Karpas-422 (cell line): ENCODE measurements at places on chromosomes 5 and 9.

DNA sequence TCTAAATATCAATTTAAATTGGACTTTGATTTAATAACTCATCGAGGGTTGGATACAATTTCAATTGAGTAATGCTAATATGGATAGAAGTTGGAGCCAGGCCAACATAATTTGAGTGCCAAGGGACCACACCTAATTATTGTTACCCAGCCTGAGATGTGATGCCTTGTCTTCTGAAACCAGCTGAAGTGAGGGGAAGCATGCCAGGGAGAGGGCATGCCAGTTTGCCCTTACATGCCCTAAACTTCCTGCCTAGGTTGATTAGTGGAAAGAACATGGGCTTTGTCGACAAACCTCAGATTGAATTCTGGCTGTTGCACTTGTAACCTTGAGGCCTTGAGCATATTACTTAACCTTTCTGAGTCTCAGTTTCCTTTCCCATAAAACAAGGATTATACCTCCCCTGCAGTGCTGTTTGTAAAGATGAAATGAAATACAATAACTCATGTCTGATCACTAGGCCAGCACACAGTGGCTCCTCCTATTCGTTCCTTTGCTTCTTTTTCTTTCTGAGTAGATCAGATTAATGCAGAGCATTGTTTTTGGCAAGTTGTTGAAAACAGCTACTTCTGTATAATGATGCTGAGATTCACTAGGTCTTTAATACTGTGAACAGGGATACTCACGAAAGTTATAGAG, 412.8 kb downstream of the TLE4 start:
- no peak for DNase-seq

GRCh38 chr5:19777363-19777762, 210.6 kb downstream of the CDH18 start:
- no peak for DNase-seq

GRCh38 chr5:95620870-95621838, 1.3 kb downstream of the GPR150 start:
- no peak for DNase-seq

DNA sequence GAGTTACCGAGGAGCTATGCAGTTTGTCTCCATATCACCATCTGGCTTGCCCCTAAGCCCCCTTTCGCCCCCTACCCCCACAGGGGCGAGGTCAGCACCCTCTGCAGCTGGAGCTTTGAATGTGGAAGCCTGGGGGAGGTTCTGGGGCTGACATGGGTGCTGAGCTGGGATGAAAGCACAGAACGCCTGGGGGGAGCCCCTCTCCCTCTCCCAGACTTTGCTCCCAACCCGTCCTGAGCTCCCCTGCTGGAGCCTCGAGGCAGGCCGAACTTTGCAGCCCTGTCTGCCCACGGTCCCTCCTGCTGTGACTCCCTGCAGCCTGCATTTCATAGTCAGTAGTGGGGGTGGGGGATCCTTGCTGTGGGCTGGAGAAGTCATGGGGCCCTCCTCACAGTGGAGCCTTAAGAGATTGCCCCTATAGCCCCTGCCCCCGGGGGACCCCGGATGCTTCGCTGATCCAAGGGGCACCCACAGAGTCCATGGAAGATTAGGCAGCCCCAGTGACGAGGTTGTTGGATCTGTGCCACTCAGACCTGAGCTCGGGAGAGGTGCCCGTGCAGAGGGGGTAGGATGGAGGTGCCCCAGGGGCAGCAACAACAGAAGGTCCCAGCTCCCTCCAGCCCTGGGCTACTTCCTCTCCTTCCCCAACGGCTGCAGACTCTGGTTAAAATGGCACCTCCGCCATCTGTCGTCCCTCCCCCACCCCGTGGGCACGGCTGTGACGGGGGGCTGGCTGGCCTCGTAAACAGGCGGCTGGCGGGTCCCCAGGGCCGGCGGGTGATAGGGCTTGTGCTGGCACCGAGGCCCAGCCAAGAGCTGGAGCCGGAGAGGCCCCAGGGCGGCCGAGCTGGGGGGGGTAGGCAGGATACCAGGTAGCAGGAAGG, 162.0 kb downstream of the C9orf50 start:
- no peak for DNase-seq

DNA sequence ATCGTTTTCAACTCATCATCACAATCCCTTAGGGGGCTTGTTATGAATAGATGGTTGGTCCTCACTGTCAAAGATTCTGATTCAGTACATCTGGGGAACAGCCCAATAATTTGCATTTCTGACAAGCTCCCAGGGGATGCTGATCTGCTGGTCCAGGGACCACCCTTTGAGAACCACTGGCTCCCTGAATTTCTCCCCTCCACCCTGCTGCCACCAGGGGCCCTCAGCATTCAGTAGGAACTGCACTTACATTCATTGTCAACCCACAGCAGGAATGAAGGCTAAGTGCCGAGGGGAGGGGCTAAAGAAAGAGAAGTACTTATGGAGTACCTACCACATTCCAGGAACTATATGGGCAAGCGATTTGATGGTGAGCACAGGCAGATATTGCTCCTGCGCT, 85.9 kb downstream of the BOD1 start:
- peak; percentile 60 for DNase-seq

DNA sequence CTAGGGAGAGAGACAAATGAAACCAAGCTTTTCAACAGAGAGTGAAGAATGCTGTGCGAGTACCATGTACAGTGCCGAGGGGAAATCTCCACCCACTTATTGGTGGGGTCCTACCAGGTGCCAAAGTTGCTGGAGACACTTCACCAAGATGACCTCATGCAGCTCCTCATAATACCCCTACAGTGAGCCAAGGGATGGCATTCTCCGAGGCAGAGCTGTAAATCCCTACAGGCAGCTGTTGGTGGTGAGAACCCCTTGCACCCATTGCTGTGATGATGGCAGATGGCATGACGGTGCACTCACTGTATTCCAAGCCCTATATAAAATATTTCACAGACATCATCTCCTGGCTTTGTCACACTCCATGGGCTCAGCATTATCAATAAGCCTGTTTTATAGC, 464.9 kb downstream of the SPOCK1 start:
- no peak for DNase-seq

DNA sequence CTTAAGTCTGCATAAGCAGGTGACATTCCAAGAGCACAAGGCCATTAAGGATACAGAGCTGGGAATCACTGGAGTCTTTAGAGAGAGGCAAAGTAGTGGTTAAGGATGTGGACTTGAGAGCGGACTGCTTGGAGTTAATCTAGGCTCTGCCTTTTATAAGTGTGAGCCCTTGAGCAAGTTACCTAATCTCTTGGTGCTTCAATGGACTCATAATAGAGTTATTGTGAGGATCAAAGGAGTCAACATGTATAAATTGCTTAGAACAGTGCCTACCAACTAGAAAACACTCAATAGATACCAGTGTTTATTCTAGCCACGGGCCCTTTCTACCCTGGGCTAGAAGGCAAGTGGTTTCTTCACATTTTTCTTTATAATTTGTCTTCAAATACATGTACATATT, 819.4 kb downstream of the NR2F1-AS1 start:
- no peak for DNase-seq

GRCh38 chr5:90612919-90613318, 54.3 kb downstream of the ADGRV1 start:
- DNase-seq, result no peak

DNA sequence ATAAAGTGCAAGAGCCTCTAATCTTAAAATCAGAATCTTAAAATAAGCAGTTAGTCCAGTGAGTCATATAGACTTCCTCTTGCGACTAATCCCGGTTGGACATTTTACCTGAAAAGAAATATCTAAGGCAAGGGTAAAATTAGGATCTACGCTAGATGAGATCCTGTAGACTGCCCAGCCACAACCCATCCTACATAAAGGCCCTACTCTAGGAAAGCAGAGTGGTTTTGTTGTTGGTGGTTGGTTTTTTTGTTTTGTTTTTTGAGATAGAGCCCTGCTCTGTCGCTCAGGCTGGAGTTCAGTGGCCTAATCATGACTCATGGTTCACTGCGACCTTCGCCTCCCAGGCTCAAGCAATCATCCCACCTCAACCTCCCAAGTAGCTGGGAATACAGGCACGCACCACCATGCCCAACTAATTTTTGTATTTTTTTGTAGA, 6.9 kb downstream of the TSC1 start:
- DNase-seq, result no peak

- DNase-seq, result no peak
Measured at GRCh38 chr5:75675783-75676182, 41.5 kb downstream of the POC5 start.

- no peak for DNase-seq
Measured at GRCh38 chr5:80487444-80487828, 464 bp upstream of the FAM151B start.

- no peak for DNase-seq
Measured at GRCh38 chr9:3768712-3769457, 243.1 kb upstream of the RFX3 start.

GRCh38 chr9:78510035-78510434, 213.1 kb downstream of the PSAT1 start:
- no peak for DNase-seq

DNA sequence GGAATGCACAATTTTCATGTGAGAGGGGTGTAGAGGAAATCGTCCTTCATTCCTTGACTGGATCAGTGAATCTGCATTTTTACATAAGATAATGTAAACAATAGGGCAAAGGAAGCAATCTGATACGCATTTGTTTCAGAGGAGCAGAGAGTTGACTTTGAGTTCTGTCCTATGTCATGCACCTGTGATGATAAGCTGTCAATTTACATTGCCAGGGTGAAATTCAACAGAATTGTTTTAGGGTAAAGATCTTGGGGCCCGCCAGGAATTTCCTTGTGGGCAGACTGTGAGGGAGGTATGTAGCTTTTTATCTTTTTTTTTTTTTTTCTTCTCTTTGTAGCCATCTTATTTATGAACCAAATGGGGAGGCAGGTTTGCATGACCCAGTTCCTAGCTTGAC, 58.3 kb upstream of the LARP1 start:
- DNase-seq, result no peak

- DNase-seq, result no peak
Measured at GRCh38 chr9:87800456-87800855, 74.5 kb downstream of the CTSL start.

DNA sequence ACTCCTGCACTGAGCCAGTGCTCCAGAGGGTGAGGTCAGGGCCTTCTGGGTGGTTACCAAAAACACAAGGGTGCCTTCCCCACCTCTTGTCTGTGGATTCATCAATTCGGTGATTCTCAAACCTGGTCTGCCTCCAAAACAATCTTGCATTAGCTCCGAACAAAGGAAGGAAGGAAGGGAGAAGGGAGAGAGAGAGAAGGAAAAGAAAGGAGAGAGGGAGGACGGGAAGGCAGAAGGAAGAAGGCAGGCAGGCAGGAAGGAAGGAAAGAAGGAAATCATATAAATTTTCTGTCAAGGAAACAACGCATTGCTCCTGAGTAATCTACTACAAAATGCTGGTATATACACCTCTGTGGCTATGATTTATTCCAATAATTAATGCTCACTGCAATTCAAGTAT, 39.3 kb downstream of the MYO10 start:
- DNase-seq, result no peak

DNA sequence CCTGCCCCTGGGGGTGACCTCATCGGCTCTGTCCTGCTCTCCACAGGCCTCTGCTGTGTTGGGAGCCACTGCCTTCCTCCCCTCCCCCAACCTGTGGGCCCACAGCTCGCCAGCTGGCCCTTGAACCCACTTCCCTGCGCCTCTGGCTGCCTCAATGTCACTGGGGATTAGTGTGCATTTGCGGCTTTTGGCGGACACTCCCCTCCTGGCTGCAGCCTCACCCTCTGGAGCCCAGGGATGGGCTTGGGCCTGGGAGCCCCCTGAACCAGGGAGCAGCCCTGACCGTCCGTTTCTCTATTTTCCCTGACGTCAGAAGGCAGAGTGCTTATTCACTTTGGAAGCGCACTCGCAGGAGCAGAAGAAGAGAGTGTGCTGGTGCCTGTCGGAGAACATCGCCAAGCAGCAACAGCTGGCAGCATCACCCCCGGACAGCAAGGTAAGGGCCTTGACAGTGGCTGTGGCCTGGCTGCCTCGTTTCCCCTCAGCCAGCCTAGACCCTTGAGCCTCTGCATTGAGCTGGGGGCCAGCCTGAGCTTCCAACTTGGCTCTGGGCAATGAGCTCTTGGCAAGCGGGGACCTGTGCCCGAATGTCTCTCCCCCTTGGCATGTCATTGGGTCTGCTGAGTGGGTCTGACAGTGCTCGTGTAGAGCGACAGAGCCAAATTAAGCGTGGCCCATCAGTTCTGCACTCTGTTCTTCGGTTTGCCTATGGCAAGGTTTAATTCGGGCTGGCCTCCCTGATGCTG, 73.1 kb downstream of the RGS3 start:
- no peak for DNase-seq

GRCh38 chr5:131974956-131975726, 29.7 kb upstream of the MEIKIN start:
- no peak for DNase-seq

DNA sequence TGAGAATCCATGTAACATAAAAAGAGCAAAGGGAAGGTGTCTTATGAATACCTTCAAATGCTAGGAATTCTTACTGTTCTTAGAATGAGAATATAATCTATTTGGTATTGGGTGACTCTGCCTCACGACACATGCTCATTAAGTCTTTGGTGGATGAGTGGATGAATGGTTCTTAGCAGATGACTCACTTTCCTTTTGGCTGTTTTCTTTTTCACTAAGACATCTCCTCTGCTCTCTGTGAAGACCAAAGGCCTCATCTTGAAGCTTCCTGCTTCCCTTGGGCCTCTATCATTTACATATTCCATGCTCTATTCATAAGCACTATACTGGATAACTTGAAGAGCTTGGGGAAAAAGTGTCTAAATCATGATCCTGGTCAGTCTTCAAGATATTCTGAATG, 468.1 kb downstream of the SPATA31D1 start:
- no peak for DNase-seq

DNA sequence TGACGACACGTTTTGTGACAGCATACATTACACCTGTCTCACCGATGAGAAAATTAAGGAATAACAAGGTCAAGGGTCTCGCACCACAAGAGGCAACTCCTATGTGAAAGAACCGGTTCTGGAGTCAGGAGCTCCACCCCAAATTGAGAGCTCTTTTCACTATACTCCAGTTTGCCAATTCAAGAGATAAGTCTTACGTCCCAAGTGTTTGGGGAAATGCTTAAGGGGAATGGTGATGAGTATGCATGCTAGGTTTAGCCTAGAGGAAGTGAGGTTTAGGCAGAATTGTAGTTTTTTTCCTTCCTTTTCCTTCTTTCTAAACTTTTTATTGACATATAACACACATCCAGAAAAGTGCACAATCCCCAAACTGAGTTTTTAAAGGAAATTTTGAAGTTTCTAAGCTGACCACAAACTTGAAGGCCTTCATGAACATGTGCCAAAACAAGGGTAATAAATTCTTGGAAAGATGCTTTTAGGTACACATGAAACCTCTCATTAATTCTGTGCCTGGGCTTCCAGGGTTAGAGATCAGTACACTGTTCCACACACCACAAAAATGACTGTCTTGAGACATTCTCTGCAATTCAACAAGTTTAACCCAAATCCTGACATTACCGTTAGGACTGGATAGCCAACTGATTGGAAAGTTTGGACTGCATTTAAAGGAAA, 127.6 kb upstream of the SLC1A3 start:
- no peak for DNase-seq

GRCh38 chr5:76490960-76491359, 87.9 kb downstream of the IQGAP2 start:
- DNase-seq, result no peak

- no peak for DNase-seq
Measured at GRCh38 chr9:125977223-125977622, 230.1 kb downstream of the PBX3 start.

- no peak for DNase-seq
Measured at GRCh38 chr5:17012289-17012688, 76.2 kb upstream of the MYO10 start.

GRCh38 chr5:58360794-58361193, 99.1 kb downstream of the PLK2 start:
- DNase-seq, result no peak

GRCh38 chr5:25515525-25515924, 870.7 kb upstream of the CDH10 start:
- DNase-seq, result no peak

GRCh38 chr9:76206821-76207220, 187.4 kb downstream of the RFK start:
- DNase-seq, result no peak
